Uterus (tissue), 4 donors: ENCODE measurements at places on chromosomes 1 and 21.

DNA sequence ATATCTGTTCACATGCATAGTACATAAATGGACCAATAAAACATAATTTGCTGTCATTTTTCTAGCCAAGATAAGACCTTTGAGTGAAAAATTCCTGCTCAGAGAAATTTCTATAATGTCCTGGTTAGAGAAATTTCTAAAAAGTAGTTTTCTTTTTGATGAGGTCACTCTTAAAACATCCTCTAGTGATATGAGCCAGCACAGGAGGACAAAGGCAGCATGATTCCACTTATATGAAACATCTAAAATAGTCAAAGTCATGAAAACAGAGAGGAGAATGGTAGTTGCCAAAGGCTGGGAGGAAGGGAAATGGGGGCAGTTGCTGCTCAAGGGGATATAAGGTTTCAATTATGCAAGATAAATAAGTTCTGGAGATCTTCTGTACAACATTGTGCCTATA, 239.4 kb downstream of the BACH1 start:
- DNase-seq: no peak

- no peak for DNase-seq
Measured at GRCh38 chr21:29940991-29941390, 1.2 kb upstream of the GRIK1 start.

DNA sequence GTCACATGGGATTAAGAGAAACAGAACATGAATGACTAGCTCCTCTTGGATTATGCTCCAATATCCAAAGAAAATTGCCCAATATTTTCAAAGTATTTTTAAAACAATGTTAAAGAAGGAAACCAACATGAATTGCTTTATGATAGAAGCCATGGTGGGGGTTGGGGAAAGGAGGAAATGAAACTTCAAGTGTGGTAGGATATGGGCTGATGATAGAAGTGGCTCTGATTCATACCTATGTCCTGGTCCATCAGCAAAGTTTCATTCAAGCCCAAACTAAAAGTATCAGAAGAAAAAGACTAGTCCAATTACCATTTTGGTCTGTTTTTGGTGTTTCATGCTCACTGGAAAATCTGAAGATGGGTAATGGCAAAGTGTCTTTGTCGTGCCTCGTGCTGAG, 104.2 kb upstream of the PROX1 start:
- DNase-seq: no peak

DNA sequence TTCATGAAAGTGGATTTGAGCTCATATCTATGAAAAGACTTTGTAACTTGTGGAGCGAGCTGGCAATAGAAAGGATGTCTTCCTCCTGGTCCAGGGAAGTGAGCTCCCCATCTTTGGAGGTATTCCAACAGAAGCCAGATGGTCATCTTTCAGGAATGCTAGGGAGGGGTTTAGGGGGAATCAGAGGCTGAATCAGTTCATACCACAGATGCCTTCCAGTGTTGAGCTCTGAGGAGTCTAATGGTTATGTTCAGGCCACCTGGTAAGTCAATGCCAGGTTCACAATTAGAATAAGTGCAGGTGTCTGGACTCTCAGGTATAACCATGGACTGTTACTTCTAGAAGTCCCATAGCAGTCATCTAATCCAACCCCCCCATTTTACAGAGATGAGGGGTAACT, 119.1 kb downstream of the ACTL8 start:
- no peak for DNase-seq

GRCh38 chr1:247338723-247339275, 7.1 kb upstream of the ZNF496 start:
- no peak for DNase-seq

GRCh38 chr1:173354937-173355280, 122.2 kb upstream of the PRDX6 start:
- DNase-seq: no peak

DNA sequence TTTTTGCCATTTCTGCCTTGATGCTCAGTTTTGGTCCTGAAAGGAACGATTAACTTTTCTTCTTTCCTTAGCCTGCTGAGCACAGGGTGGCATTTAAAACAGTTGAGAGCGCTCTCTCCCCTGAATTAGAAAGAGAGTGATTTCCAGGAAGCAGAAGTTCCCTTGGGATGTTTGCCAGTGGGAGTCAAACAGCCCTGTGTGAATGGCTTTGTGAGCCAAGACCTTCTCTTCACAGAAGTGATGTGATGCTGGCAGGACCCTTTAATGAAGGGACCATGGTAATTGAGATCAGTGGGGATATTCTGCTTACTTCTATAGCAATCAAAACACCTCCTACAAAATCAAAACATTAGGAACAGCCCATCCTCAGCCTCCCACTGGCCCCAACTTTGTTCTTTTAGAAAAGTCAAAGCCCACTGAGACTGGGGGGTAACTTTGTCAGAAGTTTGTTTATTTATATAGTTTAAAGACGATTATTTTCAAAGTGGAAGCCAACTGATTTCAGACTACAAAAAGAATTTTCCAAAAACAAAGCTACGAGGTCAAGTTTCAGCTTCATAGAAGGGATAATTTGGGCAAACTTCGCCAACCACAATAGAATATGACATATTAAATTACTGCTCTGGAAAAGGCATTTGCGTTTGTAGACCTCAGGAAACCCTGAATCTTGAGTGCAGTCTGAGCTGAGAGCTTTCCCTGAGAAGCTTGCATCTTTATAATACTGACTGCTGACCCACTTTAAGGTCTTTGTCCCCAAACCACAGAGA, 122.7 kb downstream of the GABPA start:
- DNase-seq: no peak

DNA sequence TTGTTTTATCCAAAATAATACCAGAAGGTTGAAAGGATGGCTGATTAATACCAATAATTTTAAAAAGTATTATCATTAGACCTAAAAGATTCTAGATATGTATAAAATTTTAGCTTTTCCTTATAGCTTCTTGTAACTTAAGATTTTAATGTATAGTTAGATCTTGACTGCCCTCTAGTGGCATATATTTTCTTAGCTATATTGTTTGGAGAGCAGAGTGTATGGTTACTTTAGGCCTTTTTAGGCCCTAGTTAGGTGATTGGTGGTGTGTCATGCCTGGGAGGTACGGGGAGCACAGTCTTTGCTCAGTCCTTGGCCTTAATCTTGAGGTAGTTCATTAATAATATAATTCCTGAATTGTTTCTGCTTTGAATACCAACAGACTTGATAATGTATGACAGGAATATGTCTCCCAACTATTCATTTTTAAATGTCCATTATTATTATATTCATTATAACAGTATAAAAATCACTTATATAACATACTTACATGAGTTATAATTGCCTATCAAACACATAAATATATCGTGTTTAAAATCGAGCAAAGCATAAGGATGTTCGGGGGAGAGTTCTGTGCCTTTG, 328.4 kb downstream of the ZP4 start:
- no peak for DNase-seq

GRCh38 chr1:31866450-31867032, 50.7 kb upstream of the SPOCD1 start:
- DNase-seq: no peak

DNA sequence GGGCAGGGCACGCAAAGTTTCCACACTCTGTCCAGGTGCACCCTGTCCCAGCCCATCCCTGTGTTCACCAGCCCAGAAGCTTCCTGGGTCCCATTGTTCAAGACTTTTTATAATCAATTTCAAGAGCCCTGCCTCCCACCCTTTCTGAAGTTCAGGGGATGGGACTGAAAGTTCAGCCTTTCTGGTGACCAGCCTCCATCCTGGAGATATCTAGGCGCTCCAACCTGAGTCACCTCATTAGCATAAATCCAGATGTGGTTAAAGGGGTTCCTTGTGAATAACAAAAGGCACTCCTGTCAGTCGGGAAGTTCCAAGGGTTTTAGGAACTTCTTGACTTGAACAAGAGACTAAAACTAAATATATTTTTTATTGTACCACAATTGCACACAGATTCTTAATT, 48.4 kb upstream of the RAP1A start:
- DNase-seq: no peak

DNA sequence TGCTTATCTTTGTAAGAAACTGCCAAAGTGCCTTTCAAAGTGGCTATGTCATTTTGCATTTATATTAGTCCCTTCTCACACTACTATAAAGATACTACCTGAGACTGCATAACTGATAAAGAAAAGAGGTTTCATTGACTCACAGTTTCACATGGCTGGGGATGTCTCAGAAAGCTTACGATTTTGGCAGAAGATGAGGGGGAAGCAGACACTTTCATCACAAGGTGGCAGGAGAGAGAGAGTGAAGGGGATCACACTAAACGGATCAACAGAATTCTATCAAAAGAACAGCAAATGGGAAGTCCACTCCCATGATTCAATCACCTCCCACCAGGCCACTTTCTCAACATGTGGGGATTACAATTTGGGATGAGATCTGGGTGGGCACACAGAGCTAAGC, 1352.0 kb upstream of the B3GALT2 start:
- DNase-seq: no peak

DNA sequence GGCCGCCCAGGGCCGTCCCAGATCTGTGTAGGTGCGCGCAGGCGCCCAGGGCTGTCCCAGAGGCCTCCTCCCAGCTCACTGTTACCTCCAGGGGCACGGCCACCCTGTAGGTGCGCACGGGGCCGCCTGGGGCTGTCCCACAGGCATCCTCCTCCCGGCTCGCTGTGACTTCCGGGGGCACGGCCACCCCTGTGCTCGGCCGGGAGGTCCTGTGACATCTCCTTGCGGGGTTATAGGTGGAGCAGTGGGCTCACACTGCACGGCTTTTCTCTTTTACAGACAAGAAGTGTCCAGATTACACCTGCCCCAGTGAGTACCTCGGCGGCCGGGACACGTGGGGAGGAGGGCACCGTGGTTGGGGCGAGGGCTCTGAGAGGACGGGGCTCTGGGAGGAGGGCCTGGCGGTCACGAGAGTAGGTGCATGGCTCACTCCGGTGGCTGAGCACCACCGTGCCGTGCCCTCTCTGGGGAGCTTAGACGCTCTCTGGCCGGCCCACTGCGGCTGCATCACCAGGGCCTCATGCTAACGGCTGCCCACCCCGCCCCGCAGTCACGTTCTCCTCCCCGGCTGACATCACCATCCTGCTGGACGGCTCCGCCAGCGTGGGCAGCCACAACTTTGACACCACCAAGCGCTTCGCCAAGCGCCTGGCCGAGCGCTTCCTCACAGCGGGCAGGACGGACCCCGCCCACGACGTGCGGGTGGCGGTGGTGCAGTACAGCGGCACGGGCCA, 21.4 kb downstream of the COL6A1 start:
- peak; percentile 27 for DNase-seq

DNA sequence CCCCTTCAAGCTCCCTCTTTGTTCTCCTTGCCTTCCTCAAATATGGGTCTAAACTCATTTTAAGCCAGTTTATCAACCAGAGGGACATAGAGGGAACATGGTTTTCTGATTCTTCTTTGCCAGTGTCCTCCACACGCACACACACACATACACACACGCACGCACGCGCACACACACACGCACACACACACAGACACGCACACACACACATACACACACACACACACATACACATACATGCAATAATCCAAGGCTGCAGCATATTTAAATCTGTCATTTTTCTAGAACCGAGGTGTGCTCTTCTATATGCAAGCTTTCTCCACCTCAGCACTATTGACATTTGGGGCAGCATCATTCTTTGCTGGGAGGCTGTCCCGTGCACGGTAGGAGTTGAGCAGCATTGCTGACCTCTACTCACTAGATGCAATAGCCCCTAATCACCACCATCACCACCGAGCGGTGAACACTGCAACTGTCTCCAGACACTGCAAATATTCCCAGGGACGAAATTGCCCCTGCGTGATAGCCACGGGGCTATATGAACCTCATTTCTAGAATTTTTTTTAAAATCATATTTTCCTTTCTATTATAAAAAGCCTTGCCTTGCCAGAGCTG, 8.0 kb downstream of the TNFRSF9 start:
- DNase-seq: no peak

- DNase-seq: no peak
Measured at GRCh38 chr1:160826546-160826945, 30.6 kb downstream of the LY9 start.

DNA sequence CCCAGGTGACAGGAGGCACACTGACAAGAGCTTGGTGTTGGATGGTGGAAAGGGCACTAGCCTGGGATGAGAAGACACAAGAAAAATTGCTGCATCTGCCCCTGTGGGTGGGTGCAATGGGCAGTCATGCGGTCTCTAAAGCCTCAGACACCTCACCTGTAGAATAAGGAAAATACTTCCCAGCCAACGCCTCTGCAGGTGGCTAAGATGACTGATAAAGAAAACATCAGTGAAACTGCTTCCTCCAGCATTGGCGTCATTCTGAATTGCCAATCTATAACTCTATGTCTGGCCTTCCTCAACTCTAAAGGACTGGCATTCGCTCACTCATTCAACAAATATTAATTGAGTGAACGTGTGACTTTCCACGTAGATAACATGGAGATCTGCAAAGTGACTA, 100.4 kb upstream of the F3 start:
- DNase-seq: no peak

GRCh38 chr1:156852418-156852874, 6.5 kb downstream of the INSRR start:
- DNase-seq: peak; percentile 50

- no peak for DNase-seq
Measured at GRCh38 chr1:40539338-40539737, 7.9 kb downstream of the ZNF684 start.
